KBM-7 (cell line): ENCODE measurements at places on chromosomes 7 and 10.

DNA sequence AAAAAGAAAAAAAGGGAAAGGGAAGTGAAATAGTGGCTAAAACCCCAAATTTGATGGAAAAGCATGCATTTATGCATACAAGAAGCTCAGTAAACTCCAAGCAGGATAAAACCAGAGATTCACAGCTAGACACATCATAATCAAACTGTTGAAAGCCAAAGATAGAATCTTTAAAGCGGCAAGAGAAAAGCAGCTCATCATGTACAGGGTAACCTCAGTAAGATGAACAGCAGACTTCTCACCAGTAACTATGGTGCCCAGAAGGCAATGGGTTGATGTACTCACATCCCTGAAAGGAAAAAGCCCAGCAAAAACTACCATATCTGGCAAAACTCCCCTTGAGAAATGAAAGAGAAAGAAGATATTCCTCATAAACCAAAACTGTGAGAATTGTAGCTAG, 60.4 kb downstream of the TPST1 start:
- DNase-seq: peak; percentile 41

- no peak for DNase-seq
Measured at GRCh38 chr7:24703296-24703695, 54.0 kb downstream of the GSDME start.

DNA sequence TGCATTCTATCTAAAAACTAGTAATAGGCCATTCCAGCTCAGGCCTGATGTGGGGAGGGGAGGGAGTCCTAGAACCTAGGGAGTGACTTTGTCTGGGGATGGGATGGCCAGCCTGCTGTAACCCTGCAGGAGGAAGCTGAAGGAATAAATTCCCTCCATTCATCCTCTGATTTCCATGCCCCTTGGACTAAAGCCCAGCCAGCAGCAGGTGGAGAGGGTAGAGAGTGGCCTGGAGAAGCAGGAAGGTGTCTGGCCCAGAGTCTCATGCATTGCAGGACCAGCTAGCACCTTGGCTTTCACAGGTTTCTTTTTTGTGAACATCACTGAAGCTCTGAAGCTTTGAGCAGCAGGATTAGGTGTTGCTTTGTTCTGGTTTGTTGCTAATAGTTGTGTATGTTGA, 32.8 kb upstream of the CDH23 start:
- DNase-seq: no peak

- no peak for DNase-seq
Measured at GRCh38 chr7:37452346-37452745, 3.7 kb upstream of the ELMO1 start.

DNA sequence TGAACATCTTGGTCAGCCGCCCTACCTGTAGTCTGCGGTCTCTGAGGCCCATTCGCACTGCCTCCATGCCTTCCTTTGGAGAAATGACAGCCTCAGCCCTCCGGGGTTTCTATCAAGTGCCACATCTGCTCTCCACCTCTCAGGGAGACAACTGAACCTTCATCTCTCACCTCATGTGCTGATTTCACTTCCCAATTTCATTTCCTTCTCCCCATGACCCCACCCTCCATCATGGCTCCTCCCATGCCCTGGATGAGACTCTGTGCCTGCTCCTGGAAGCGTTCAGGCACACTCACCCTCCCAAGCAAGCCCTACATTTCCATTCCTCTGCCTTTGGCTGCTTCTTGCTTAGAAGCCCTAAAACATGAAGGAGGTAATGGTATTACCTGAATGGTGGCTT, 7.8 kb upstream of the SCD start:
- DNase-seq: peak; percentile 45

DNA sequence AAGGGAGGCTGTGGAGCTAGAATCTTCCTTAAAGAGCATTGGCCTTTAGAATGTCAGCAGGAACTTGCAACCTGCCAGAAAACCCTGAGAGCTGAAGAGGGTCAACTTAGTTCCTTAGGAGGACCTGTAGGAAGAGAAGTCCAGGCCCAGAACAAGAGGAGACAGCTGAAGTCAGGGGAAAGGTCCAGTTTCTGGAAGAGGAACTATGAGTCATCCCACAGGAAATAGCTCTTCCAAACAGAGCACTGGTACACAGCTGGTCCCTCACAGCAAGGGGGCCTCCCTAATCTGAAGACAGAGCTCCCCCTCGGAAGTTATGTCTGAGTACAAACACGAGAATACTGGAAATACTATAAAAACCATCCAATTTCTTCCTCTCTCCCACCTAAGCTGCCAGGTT, 98.9 kb downstream of the HERPUD2 start:
- peak; percentile 38 for DNase-seq

DNA sequence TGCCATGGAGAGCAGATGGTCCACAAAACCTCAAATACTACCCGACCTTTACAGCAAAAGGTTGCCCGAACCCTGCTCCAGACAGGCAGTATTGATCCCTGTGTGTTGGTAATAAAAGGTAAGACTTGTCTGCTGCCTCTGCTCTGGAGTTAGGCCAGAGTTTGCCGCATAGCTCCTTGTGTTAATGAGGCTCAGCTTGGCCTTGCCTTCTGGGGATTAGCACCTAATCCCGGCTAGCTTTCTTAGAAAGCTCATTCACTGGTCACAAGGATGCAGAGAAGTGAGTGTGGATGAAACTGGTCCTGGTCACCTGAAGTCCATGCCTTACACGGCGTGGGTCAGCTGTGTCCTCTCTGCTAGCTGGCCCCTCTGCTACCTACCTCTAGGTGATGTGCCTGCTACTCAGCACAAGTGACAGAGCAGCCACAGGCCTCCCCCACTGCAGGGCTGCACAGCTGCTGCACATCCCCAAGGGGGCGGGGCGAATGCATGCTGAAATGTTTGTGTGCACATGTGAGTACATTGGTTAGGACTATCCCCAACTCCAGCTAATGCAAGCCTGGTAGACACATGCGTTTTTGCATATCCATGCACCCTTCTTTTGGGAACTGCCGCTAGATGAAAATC, 31.7 kb upstream of the SYPL1 start:
- no peak for DNase-seq

DNA sequence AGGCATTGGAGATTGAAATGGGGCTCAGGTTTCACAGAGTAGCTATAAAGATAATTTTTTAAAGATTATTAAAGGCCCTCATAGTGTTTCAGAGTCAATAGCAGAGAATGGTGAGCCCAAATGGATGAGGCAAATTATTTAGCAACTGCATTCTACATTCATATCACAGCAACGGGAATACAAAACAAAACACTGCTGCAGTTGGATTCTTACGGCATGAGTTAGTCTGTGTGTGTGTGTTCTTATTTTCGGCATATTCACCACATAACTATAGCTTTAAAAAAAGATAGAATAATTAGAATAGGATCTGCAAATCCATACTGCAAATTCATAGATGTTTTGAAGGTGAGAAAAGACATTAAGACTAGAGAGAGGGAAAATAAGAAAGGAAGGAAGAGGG, 66.0 kb downstream of the SUGCT start:
- DNase-seq: no peak

DNA sequence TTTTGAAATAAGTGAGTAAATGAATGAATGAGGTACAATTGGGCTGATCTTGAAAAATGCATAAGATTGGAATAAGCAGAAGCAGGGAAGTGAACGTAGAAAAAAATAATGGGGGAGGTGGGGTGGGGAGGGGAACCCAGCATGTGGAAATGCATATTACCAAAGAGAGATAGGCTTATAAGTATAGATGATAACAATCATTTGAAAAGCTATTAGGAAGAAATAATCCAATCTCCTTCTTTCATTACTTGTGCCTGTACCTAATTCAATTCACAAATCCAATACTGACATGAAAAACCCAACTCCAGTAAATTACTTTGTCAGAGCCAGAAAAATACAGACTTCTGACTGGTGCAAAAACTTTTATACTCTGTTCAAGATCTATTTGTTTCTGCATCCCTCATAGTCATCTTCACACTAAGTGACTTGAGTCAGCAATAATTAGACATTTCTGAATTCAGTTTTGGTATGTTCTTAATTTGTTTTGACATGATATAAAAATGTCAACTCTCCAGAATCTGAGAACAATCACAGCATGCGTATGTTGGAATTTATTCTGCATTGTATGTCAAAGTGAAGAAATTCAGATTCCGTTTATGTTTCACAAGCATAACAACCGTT, 99.2 kb downstream of the IQUB start:
- no peak for DNase-seq

DNA sequence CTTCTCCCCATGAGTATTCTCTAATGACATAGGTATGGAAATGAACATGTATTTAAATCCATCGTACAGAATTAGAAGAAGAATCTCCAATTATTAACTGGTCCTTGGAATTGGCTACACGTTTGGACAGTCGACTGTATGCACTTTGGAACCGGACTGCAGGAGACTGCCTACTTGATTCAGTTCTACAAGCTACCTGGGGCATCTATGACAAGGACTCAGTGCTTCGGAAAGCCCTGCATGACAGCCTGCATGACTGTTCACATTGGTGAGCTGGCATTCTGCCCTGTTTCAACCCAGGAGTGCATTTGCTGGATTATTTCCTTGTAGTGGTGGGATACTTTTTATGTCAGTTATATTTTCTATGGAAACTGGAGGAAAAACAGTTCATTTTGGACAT, 32.2 kb downstream of the ZRANB1 start:
- no peak for DNase-seq

- no peak for DNase-seq
Measured at GRCh38 chr7:24898691-24899090, 81.3 kb downstream of the OSBPL3 start.

GRCh38 chr10:127849921-127850320, 42.8 kb downstream of the CLRN3 start:
- no peak for DNase-seq

- no peak for DNase-seq
Measured at GRCh38 chr7:98418636-98419315, 17.9 kb upstream of the BAIAP2L1 start.

- DNase-seq: no peak
Measured at GRCh38 chr10:126654579-126654978, 15.9 kb downstream of the C10orf90 start.

DNA sequence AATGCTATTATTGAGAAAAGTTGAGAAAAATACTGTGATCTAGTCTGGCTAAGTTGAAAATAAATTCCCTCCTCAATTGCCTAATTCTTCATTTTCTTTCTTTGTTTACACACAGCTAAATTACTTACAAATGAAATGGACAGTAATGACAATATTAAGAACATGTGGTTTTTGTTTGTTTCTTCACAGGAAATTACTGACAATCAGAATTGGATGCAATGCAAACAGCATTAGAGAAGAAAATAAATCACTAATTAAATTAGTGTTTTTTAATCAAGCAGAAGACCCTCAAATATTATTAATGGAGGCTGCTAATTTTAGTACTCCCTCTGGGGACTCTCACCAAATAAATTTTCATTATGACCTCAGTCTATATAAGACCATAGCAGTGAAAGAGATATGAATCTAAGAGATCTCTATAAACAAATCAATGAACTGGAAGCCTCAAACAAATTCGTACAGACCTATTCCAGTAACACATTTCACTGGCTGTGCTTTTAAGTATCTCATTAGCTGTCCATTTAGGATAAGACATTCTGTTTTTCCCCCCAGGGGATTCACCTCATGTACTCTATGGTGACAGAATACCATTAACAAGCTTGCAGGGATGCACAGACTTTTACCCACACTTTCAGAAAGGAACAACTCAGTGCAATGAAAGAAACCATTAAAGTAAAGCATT, 202.0 kb upstream of the DGKB start:
- no peak for DNase-seq

DNA sequence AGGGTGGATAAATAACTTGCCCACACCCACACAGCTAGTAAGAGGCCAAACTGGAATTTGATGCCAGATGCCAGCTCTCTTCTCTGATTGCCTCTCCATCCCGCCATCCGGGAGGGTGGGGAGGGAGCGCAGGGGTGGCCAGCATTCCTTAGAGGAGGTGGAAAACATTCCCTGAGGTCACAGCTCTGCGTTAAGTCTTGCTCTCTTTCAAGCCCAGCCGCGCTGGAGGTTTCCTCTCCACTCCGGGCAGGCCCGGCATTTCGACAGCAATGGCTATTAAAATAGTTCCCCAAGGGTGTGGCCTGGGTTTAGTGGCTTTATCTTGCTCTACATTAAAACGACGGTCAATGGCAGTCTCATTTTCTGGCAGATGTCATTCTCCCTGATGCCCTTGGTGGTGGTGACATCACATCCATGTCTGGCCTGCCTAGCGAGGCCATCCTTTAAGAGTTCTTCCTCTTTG, 16.1 kb upstream of the C10orf71 start:
- no peak for DNase-seq

GRCh38 chr7:35253460-35253709, 515 bp downstream of the TBX20 start:
- DNase-seq: no peak

DNA sequence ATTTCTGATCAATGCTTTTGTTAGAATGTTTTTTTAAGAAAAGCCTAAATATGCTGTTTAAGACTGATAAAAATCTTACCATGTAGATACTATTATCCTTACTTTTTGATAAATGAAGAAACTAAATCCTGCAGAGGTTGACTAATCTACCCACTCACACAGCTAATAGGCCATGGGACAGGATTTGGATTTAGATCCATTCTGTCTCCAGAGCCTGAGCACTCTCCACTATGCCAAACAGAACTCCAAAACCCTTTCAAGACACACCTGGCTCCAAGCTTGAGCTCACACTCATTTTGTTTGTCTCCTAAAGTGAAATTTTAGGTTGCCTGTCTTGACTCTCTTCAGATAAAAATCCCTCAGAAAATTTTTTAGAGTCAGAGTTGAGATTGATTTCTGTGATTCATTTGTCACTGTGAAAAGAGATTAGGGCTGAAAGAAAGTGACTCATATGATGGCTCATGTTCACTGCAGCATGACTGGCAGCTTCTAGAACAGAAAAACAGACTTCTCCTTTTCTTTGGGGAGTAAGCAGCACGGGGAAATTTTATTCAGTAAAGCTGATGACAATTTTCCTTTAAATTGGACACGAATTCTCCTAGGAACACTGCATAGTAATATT, 132.3 kb upstream of the POT1 start:
- DNase-seq: peak; percentile 63

DNA sequence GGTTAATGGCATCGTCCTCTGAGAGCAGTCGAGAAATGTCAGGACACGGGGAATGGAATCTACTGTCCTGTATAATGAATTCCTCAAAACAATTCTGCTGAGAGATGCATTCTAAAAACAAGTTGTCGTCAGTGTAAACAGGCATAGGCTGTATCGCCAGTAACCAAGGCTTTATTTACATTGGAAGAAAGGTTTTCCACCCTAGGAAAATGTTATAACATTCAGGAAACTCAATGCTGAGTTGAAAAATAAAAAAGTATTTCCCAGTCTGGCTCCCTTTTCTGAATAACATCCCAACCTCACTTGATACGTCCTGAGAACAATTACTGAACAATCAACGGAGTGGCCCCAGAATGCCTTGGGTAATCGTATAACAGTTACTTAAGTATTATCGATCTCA, 79.6 kb upstream of the UCN3 start:
- no peak for DNase-seq

DNA sequence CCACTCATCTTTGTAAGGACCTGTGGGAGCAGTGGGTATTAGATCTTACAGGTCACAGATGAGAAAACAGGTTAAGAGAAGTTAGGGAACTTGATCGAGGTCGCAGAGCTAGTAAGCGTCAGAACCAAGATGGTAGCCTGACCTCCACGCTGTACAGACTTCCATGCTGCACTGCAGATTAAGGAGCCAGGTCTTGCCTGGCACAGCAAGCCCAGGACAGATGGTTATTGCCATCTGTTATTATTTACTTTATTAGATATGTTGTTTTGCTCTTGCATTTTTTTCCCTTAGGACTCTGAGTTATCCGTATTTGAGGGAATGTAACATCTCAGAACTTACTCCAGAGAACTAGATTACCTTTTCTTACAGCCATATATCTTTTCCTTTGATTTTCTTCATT, 147.2 kb downstream of the NSUN6 start:
- DNase-seq: no peak
